ENCODE measurements at places on chromosomes 3 and 15.

DNA sequence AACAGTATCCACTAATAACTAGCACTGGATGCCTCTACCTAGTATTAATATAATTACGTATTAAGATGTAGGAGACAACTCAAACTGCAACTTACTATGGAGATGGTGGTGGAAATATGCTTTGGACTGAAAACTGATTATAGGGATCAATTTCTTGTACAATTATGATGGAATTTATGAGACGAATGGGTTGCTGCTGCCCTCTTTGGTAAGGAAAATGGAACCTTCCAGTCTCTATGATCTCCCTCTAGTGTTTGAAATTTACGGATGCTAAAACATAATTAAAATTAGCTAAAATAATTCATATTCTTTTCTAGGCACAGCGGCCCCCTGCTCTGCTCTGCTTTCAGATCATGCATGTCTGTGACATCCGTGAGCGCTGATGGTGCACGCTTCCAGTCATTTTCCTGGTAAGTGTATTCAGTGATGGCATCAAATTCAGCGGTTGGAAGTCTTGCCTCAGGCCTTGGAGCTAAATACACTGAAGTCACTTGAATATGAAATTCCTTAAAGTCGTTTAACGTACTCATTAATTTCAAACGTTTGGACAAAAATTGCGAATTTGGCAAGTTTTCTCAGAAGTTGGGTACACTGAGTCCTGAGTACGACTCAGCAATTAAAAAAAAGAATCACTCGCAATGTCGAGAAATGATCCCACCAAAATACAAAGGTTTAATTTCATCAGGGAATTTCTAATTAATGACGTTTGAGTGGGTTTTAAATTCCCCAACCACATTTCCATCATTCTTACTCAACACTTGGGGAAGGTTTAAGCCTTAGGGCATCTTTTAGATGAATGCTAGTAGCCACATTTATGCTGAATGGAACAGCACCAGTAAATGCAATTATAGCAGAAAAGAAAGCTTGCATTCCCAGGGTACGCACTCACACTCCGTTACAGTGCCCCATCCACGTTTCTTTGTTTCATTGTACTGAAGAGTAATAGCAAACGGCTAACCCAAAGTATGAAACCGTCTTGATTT, 132.6 kb downstream of the NR2F2 start:
- DNase-seq = no peak

DNA sequence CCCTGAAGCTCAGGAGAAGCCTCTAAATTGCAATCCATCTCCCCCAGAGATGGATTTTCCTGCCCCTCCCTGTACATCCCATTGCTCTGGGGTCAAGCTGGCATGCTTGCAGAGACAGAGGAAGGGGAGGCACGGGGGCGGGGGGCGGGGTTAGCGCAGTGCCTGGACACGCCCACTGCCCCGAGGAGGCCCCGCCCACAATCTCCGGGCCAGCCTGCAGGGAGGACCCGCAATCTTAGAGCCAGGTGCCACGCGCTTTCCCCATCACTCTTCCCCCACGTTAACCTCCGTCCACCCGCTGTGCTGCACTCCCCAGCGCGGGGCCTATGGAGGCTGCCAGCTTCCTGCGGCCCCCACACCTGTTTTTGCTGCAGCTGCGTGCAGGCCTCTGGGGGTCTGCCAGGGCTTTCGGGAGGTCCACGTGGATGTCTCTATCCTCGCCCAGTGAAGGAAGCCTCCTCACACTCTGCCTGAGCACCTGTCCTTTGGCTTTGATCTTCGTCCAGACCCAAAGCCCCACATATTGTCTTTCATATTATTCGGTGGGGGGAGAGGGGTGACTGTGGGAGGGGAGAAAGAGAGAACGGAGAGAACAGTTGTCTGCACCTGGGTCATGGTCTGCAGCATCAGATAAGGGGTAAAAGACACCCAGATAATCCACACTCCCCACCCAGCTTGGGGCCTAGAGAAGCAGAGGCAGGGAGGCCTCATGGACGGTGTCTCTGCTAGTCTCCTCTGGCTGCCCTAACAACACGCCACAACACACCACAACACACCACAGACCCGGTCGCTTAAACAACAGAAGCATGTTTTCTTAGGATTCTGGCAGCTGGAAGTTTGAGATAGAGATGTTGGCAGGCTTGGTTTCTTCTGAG, 118.0 kb upstream of the MEF2A start:
- peak; percentile 29 for DNase-seq

- no peak for DNase-seq
Measured at GRCh38 chr3:50947419-50947818, 272.7 kb downstream of the DOCK3 start.

GRCh38 chr3:48404440-48405342, 25.2 kb downstream of the PLXNB1 start:
- DNase-seq = no peak

- DNase-seq = no peak
Measured at GRCh38 chr15:62681939-62682896, 360.3 kb upstream of the TPM1 start.

DNA sequence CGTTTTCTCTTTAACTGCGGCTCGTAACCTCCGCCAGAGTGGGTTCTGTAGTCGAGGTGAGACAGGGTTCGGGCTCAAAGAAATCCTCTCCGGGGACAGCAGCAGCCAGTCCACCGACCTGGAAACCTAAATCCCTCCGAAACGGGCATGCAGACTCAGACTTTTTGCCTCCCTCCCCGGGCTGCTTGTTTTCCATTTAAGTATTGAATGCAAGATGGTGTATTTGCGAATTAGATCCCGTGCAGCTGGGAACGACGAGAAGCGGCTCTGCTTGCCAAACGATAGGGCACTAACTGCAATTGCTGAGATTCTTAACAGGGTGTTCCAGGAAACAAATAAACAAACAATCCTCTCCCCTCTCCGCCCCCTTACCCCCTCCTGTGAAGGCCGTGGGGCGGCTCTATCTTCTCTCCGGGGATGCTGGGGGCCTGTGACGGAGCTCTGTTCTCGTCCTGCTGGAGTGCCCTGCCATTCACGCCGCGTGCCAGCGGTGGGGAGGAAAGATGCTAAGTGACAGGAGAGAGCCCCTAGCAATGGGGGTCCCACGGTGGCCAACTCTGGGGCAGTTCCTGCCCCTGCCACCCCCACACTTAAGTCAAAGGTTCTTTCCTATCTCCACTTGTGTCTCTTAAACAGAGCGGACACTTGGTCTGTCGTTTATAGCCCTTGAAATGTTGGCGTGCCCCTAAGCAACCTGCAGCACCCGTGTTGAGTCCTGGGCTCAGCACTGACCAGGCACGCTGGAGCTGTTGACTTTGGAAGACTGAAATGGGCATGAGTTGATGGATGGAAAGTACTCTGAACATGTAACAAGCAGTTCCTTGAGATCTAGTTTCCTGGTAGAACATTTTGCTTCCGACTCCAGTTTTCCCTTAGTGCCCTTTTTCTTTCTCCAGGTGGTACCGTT, 1.3 kb upstream of the ETV5 start:
- no peak for DNase-seq

DNA sequence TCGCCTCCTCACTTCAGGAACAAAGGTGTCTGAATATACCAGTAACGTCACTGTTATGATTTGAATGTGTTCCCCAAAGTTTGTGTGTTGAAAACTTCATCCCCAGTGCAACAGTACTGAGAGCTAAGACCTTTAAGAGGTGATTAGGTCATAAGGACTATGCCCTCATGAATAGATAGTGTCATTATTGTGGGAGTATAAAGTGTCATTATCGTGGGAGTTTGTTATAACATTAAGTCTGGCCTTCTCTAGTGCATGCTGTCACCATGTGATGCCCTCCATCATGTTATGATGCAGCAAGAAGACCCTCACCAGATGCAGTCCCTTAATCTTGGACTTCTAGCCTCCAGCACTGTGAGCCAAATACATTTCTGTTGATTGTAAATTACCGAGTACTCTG, 53.7 kb upstream of the TLE3 start:
- DNase-seq = no peak

DNA sequence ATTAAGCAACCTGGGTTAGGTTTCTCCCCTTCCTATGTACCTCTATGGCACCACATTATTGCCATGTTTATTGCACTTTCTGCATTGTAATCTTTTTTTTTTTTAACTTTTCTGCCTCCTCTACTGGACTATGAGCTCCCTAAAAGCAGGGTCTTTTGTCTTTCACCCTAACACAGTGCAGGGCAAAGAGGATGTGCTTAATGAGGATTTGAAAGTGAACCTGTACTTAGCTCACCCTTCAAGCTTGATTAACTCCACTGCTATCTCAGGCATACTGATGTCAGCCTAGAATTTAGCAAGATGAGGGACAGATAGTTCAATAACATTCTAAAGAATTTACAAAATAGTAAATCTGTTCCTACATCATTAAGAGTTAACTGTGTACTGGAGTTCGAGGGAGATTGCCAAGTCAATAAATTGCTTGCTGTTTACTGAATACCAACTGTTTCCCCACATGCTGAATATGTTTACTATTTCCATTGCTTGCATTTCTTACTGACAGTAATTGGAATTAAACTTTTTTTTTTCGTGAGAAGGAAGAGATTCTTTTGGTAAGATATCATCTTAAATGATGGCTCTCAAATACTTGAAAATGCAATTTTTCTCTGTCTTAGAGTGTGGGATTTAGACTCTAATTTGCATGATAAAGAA, 15.7 kb upstream of the PPARG start:
- no peak for DNase-seq

- DNase-seq = no peak
Measured at GRCh38 chr15:85973584-85974347, 105.9 kb upstream of the AGBL1 start.

GRCh38 chr3:134527037-134527436, 41.2 kb downstream of the CEP63 start:
- no peak for DNase-seq

GRCh38 chr3:72280876-72281275, 495.9 kb upstream of the PROK2 start:
- no peak for DNase-seq

GRCh38 chr3:149226776-149227175, 5.1 kb upstream of the CP start:
- no peak for DNase-seq

- DNase-seq = no peak
Measured at GRCh38 chr3:58688574-58688973, 22.0 kb upstream of the FAM3D start.

DNA sequence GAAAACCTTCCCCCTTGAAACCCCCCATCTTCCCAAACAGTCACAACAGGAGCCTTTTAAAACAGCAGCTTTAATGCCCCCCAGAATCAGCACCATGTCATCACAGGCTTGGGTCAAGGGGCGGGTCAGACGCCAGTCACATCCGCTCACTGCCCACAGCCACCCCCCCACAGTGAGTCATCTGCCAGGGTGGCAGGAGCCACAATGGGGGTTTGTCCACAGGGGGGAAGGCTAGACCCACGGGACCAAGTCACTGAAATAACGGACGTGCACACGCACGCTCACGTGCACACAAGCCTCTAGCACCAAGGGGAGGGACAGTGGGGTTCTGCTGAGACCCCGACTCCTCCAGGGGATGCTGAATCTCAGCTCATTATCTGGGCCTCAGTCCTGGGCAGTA, 441 bp upstream of the UCN2 start:
- DNase-seq = no peak

- no peak for DNase-seq
Measured at GRCh38 chr15:92902737-92903593, 2.8 kb downstream of the CHD2 start.

- no peak for DNase-seq
Measured at GRCh38 chr3:165464736-165465135, 268.6 kb upstream of the SLITRK3 start.

GRCh38 chr3:90015688-90016356, 908.4 kb downstream of the EPHA3 start:
- DNase-seq = no peak

DNA sequence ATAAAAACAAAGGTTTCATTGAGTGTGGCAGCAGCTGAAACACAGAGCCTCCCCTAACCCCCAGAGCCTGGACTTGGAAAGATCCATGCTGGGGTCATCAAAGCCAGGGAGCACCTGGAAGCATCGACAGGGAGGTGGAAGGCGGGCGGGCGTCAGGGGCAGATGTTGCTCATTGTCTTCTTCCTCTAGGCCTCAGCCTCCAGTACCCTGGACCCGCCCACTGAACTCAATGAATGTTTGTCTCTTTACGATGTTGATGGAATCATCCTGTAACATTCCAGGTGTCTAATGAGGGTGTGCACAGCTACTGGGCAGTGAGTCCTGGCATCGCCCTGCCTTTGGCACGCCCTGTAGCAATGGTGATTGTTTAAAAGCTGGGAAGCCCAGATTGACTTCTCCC, 9.8 kb downstream of the GP5 start:
- DNase-seq = no peak

GRCh38 chr3:184474897-184475296, 86.7 kb upstream of the EPHB3 start:
- DNase-seq = no peak

GRCh38 chr3:103052236-103052830, 617.5 kb downstream of the ZPLD1 start:
- no peak for DNase-seq

DNA sequence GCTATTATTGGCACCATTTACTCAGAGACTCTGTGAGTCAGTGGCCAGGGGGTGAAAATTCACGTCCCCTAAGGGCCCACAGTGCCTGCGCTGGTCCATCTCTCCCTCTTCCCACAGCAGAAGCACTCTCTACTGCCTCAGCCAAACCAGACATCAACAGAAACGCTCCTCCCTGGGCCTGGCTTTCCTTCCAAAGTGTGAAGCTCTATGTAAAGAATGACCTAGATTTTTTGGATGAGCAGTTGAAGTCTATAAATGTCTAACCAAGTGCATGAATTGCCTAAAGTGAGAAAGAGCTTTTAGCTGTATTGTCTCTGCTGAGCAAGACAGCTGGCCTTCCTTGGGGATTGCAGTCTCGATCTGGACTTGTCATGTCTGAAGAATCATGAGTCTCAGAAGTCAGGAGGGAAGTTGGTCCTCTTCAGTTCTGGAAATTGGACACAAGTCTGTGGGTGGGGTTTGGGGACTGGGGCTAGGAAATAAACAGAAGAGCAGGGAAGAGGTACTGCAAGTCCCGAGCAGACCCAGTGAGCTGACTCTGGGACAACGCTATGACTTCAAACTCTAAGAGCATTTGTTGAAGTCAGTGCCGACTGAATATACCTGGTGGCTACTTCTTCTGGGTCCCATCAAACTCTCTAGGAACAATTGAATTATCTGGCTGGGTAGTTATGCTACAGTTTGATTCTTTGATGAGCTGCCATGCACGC, 29.0 kb downstream of the RASGRP1 start:
- DNase-seq = no peak

DNA sequence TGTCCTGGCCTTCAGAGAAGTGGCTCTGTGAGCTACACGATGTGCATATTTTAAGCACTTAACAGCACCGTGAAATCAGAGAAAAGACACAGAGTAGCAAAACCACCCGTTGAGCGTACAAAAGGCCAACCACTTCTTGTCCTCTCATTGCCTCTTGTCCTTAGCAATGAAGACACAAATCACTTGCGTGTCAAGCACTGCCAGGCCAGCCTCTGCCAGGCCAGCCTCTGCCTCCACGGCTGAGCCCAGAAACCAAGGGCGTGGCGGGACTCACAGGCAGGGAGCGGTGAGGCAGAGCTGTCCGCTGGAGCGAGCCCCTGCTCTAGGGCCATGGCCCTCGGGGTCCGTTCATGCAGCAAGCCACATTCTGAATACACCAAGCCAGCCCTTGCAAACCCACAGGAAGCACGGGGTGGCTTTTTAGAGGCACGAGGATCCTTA, 4.0 kb downstream of the MUC4 start:
- DNase-seq = no peak

- DNase-seq = no peak
Measured at GRCh38 chr3:11226042-11226370, 46.2 kb upstream of the ATG7 start.

- DNase-seq = no peak
Measured at GRCh38 chr15:96363707-96364106, 33.2 kb downstream of the NR2F2 start.

Measured in mesothelial cell of epicardium (in vitro differentiated cells).